Fibroblast of gingiva (primary cell): ENCODE measurements at places on chromosomes 6 and 20.

DNA sequence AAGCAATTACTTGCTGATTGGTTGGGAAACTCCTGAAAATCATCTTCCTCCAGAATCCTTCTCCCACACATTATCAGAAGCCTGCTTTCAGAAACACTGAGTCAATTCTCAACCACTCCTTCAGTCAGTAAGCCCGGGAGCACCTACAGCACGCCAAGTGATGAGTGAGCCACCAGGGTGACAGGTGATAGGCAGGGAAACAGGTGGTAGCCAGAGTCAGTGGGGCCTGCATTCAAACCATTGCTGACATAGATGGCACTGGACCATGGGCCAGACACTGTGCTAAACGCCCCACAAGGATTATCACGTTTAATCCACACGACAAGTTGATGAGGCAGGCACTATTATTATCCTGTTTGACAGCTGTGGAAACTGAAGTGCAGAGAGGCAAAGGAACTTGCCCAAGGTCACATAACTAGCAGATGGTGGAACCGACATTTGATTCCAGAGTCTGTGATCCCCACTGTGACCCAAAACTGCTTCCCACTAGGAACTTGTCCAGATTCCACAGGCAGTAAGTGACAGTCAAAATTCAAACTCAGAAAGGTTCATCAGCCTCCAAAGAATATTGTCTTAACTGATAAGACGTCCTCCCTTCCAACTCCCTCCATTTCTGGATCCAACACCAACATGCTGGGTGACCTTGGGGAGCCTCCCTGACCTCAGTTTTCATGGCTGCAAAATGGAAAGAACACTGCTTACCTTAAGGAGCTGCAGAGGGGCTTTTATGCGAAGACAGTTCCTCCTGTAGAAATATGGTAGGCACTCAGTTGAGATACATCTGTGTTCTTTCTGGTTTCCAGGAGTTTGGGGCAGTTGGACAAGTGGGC lies 23.9 kb upstream of the TOP1 start:
- peak; percentile 14 for DNase-seq

- DNase-seq: no peak
Measured at GRCh38 chr6:17923401-17923863, 64.0 kb downstream of the KIF13A start.

- no peak for DNase-seq
Measured at GRCh38 chr20:32153156-32153665, 43.7 kb downstream of the TM9SF4 start.

GRCh38 chr6:12582421-12583110 lies 134.0 kb upstream of the PHACTR1 start:
- no peak for DNase-seq

- no peak for DNase-seq
Measured at GRCh38 chr20:2899243-2899642, 26.0 kb downstream of the PTPRA start.

- no peak for DNase-seq
Measured at GRCh38 chr6:148347441-148348054, 4.9 kb downstream of the SASH1 start.

DNA sequence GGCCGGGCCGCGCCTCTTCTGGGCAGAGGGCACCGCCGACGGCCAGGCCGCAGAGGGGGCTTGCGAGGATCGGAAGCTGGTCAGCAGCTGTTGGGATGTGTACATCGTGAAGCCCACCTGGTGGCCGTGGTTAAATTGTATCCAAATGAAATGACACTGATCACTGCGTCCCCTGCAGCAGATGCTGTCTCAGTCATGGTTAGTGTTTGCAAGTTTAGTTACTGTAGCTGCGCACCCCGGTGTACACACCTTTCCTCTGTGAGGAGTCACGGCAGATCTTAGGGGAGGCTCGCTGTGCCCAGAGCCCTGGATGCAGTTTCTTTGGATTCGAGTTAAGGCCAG lies 653 bp downstream of the NAA20 start:
- no peak for DNase-seq

- DNase-seq: peak; percentile 8
Measured at GRCh38 chr6:63764318-63764916, 128.8 kb downstream of the PHF3 start.

GRCh38 chr6:56758120-56758519 lies 115.4 kb upstream of the DST start:
- DNase-seq: no peak

GRCh38 chr6:152206072-152206818 lies 398.8 kb downstream of the ESR1 start:
- no peak for DNase-seq

DNA sequence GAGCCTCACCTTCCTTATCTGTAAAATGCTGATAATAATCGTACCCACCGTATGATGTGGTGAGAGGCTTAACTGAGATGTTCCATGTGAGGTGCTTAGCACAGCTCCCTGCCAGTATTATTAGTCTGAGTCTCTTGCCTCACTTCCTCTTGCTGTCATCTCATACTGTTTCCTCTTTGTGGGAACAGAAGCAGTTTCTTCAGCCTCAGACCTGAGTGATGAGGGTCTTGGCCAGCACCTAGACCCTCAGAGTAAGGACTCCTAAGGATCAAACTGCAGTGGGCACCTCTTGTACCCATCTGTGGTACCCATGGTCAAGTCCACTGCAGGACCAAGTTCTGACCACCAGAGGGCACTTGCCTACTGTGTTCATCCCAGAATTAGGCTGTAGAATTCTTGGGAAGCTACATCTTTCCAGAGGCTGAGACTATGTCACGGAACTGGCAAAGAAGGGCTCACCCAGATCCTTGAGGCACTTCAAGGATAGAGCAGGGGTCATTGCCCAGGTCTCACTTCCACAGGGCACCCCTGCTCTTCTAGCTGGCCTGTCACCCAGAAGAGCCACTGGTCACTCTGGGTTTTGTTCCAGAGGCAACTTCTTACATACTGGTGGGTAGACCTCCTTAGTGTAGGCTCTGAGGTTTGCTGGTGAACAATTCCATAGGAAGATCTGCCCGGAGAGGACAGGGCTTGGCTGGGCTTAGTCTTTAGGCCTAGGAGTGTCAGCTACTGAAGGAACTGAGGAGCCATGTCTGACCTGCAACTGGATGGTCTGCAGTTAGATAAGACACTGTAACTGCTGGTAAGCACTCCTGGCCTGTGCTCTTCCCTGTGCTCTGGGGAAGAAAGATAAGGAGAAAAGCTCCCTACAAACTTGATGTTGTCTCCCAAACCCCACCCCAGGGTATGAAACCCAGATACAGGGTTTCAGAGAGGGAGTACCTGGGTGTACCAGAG lies 20.6 kb upstream of the SGK2 start:
- DNase-seq: peak; percentile 47

DNA sequence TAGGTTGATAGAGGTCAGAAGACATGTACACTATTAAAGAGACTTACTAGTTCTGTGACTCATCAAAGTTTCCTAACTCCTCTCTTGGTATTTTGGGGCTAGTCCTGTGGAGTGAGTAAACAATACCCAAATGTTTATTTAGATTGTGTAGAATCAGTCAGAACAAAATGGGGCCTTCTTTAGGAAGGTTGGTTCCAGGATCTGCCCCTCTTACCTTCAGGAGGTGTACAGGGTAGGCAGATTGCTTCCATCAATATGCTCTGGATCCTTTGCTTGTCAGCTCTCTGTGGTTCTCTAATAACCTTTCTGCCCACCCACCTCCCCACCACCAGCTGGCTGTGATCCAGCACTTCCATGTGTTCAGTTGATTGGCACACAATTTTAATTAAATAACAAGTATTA lies 107.0 kb downstream of the POPDC3 start:
- DNase-seq: peak; percentile 40
